ENCODE measurements at places on chromosomes 3 and 15.

- DNase-seq = no peak
Measured at GRCh38 chr3:70716832-70717231, 404.4 kb upstream of the MDFIC2 start.

- peak; percentile 38 for DNase-seq
Measured at GRCh38 chr3:124281453-124282316, 289.8 kb upstream of the ROPN1 start.

GRCh38 chr3:168250415-168250861, 154.7 kb upstream of the GOLIM4 start:
- DNase-seq = peak; percentile 11

- DNase-seq = no peak
Measured at GRCh38 chr15:28990390-28990789, 104.6 kb downstream of the APBA2 start.

GRCh38 chr3:10511809-10512494, 6.6 kb upstream of the ATP2B2 start:
- DNase-seq = no peak

- DNase-seq = no peak
Measured at GRCh38 chr3:45947361-45947760, 4.1 kb downstream of the CXCR6 start.

GRCh38 chr3:64575211-64575844, 112.5 kb downstream of the ADAMTS9 start:
- peak; percentile 49 for DNase-seq

GRCh38 chr3:112773864-112774263, 72.8 kb downstream of the CD200R1L start:
- DNase-seq = no peak

GRCh38 chr3:46845397-46845859, 17.8 kb downstream of the MYL3 start:
- DNase-seq = peak; percentile 39

DNA sequence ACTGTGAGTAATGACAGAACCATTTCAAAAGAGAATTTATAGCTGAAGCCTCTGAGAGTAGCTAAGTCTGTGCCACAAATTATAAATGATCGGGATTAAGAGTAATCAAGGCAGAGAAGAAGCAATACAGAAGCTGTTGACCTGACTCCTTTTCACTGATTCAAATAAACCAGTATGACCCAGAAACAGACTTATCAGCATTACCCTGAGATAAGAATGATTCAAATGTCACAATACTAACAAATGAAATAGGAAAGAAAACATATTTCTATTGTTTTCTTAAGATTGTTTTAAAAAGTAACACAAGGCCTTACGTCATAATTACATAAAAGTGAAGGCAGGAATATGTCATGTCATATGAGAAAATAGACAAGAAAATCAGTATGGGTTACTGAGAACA, 1534.6 kb downstream of the SI start:
- no peak for DNase-seq

DNA sequence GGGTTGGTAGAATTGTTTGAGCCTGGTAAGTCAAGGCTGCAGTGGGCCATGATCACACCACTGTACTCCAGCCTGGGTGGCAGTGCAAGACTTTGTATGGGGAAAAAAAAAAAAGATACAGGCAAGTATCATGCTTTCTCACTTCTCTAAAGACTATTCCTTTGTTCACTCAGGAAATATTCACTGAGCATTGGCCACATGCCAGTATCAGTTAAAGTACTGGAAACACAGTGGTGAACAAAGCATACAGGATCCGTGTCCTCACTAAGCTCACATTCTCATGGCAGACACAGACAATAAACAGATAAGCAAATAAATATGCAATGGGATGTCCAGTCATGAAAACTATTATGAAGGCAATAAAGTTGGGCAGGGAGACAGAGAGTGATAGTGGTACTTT, 5.1 kb upstream of the MTHFS start:
- DNase-seq = no peak

DNA sequence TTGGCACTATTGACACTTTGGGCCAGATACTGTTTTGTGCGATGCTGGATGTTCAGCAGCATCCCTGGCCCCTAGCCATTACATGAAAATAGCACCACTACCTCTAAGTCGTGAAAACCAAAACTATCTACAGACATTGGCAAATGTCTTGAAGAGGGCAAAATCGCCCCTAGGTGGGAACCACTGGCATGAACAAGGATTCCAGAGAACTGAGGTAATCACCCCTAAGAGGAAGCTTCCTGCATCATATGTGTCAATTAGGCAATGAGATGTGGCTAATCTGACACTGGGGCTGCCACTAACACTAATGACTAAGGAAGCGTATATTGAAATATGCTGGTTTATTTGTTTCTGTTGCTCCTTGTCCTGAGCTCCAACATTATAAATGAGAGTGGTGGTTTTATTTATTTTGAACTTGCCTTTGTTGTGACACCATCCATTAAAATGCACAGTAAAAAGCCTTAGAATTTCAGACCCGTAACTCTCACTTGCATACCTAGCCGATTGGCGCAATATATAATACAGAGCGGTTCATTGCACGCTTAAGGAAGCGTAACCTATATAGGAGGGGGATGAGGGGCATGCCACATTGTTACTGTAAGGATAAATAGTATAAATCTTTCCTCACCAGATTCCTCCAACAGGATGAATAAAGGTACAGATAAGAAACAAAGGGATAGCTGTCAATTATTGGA, 299.8 kb upstream of the CNTN4 start:
- DNase-seq = no peak

- DNase-seq = no peak
Measured at GRCh38 chr3:13706451-13706850, 157.5 kb downstream of the FBLN2 start.

DNA sequence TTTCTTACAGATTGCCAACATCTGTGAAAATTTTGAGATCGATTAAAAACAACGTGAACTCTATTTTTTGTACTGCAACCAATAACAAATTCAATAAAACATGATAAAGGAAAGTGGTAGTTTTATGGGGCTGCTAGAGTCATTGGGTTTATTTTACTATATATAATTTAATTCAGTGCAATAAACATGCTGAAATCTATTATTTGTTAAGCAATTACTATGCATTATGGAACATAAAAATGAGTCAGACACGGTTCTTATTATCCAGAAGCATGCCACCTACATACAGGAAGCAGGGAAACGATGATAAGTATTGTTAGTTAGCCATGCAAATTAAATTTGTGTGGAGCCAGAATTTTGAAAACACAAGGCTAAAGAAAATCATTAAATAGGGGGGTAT, 27.2 kb downstream of the NPHP3 start:
- DNase-seq = no peak

- no peak for DNase-seq
Measured at GRCh38 chr3:15973940-15974339, 176.2 kb upstream of the ANKRD28 start.

DNA sequence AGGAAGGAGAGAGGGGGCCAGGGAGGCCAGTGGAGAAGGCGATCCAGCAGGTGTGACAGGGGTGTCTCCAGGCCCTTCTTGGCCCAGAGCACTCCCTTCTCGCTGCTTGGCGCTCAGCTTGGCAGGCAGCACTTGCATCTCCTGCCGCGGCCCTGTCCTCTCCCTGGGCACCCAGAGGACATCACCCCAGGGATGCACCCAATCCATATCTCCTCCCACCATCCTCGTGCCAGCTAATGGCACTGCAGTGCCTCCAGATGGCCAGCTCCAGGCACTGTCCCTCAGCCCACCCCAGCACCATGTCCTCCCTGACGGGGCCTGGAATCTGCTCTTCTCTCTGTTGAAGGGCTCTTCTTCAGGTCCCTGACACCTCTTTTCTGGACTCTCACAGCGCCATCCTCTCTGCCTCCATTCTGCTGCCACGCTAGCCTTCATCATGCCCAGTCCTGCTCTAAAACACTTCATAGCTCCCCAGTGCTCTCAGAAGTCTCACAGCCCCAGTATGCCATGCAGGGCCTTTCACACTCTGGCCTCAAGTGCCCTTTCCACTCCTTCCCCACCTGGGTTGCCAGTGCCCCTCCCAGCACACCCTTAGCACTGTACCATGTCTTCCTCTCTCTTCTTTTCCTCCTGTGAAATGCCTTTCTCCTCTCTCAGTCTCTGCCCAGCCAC, 106.8 kb upstream of the SLC6A11 start:
- no peak for DNase-seq

DNA sequence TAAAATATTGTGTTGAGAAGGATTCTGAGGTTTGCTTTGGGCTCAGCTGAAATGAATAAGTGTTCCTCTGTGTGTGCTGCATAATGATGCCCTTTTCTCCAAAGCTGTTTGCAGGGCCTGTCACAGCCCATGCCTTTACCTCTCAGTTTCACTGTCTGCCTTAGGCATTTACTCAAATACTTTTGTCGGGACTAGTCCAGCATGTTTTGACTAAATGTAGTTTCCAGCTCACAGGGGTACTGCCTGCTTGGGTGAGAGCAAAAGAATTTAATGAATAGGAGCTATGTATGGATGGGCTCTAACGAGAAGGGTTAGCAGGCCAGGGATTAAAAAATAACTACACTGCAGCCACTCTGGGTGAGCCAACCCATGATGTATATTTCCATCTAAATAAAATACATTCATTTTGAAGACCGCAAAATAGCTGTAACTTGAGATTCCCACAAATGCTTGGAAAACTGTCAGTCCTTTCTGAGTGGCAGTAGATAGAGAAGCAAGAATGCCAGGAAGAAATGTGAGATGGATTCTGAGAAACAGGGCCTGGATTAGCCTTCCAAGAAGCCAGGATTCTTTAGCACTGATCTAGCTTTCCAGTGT, 549.2 kb upstream of the TBL1XR1 start:
- no peak for DNase-seq

- no peak for DNase-seq
Measured at GRCh38 chr3:65182682-65183081, 494.9 kb upstream of the ADAMTS9 start.

DNA sequence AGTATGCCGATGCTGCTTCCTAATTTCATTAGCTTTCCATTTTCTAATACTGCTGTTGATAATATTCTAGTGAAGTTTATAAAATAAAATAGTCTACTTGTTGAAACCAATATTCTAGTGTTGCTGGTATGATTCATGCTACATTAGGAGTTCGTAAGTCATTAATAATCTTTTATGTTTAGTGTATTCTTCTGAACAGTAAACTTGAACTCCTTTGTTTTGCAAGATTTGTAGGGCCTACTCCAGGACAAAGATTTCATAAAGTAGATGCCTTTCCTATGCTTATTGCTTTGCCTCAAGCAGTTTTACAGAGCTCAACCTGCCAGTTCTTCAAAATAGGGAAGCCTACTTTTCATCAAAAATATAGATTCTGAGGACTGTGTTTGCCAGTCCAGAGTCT, 111.5 kb downstream of the RSRC1 start:
- DNase-seq = no peak

- DNase-seq = no peak
Measured at GRCh38 chr3:50588759-50589433, 19.6 kb downstream of the HEMK1 start.

DNA sequence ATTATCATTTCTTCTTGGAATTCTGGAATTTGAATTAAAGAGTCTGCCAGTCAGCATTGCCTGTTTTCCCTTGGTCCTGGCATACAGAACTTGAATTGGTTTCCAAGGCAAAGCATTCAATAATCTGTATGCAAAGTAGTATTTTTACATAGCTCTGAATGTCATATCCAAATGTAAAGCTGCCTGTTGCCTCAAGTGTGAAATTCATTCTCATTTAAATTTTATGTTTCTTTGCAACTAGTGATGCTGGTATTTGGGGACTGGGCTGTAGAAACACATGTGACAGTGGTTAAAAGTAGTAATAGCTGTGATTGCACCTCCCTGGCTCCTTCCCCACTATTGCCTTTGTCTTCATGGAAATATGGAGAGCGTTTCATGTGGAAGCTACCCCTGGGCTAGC, 743.9 kb upstream of the GOLIM4 start:
- DNase-seq = no peak

- DNase-seq = no peak
Measured at GRCh38 chr15:66803749-66804148, 101.7 kb downstream of the SMAD6 start.

GRCh38 chr3:49352281-49352680, 5.9 kb downstream of the GPX1 start:
- DNase-seq = no peak

DNA sequence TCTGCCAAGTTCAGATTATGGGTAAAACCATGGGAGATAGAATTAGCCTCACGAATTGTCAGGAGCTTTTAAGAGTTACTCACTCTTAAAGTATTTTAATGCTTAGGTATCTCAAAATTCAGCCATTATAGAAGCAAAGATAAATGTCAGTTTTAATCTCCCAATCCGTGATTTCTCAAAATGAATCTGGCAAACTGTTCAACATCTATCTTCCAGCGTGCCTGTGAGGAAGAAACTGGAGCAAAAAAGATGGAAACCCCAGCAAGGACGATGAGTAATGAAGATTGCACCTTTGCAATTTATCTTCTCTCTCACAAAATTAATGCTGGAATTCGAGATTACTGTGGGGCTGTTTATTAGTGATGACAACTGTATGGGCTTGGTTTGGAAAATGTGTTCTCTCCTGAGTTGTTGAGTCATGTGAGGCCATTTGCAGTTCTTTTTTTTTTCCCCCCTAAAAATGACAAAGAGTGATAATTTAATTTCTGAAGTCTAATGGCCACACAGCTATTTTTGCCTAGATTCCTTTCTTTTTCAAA, 70.5 kb downstream of the PYDC2 start:
- DNase-seq = no peak

GRCh38 chr15:41972253-41973242, at the start of gene EHD4:
Gene EHD4, minus strand, starts transcription at chr15:41972557. Its CDS starts 63 bp downstream, at chr15:41972494.
- peak; percentile 87 for DNase-seq

DNA sequence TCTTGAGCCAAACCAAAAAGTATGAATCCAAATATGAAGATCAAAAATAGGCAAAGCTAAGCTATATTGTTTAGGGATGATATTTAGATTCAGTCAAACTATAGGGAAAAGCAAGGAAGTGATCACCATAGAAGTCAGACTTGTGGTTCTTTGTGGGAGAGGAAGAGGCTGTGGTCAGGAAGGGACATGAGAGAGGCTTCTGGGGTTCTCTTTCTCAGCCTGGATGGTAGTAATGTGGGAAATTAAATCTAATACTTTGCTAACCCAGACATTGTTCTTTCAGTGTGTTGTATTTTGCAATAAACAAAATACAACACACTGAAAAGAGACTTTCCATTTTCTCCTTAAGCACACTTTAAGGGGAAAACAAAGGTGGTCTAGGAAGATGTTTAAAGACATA, 3.1 kb downstream of the CX3CR1 start:
- no peak for DNase-seq

DNA sequence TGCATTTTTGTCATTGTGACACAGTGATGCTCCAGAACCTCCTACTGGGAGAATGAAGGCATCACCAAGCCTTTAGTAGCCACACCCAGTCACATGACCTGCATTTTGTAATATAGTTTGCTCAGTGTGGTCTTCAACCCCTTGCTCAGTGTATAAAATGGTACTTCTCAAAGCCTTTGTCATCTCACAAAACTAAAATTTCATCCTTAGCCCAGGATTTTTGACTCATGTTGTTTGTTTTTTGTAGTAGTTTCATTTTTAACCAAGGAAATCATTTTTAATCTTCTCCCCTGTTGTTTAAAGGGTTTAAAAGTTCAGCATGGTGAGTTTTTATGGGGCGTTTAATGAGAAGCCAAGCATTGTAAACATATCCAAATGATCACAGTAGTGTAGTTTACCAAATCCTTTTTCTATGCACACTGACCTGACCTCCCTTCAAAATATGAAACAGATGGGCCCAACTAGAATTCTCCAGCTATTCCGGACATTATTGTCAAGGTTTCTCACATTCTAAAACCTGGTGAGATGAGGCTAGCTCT, 123.5 kb upstream of the IL12A start:
- no peak for DNase-seq

- DNase-seq = no peak
Measured at GRCh38 chr3:126488886-126489569, 13.3 kb upstream of the ZXDC start.

- DNase-seq = no peak
Measured at GRCh38 chr15:76064375-76064774, 4.6 kb downstream of the TMEM266 start.
